ENCODE measurements at places on chromosomes 6 and 20. TPM values are rescaled to one million over a fixed set of nuclear protein-coding genes. Genes with fewer than 3 reads are reported as not detected.

Gene IL17A
- not detected for total RNA-seq

Gene TRIM10
- total RNA-seq = not detected

Gene GSTA2
- not detected for total RNA-seq

Gene IL20RA
- total RNA-seq = 0.10 TPM

Gene SLC17A3
- total RNA-seq = 0.23 TPM

DNA sequence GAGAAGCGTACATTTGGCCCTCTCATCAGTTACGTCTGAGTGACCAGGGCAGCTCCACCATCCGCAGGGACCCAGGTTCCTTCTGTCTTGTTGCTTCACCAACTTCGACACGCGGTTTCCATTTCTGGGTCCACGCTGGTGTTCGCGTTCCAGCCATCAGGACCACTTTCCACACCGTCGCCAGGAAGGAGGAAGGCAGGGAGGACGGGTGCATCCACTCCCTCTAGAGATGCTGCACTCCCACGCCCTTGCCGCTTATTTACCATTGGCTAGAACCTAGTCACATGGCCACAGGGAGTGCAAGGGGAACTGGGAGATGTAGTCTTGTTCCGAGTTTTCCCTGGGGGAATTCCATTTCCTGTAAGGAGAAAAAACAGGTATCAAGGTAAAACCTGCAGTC, 33.2 kb upstream of the SNX9 start:
- no peak for DNase-seq
- peak overlapping the region; percentile 9 for H3K27ac ChIP-seq
- H3K4me1 ChIP-seq = peaks cover 30% of the 10 kb centered on the region
- peaks cover 2% of the 10 kb centered on the region for H3K27me3 ChIP-seq
- no peaks in the 10 kb centered on the region for H3K36me3 ChIP-seq
- H3K4me3 ChIP-seq = no peak overlapping the region

DNA sequence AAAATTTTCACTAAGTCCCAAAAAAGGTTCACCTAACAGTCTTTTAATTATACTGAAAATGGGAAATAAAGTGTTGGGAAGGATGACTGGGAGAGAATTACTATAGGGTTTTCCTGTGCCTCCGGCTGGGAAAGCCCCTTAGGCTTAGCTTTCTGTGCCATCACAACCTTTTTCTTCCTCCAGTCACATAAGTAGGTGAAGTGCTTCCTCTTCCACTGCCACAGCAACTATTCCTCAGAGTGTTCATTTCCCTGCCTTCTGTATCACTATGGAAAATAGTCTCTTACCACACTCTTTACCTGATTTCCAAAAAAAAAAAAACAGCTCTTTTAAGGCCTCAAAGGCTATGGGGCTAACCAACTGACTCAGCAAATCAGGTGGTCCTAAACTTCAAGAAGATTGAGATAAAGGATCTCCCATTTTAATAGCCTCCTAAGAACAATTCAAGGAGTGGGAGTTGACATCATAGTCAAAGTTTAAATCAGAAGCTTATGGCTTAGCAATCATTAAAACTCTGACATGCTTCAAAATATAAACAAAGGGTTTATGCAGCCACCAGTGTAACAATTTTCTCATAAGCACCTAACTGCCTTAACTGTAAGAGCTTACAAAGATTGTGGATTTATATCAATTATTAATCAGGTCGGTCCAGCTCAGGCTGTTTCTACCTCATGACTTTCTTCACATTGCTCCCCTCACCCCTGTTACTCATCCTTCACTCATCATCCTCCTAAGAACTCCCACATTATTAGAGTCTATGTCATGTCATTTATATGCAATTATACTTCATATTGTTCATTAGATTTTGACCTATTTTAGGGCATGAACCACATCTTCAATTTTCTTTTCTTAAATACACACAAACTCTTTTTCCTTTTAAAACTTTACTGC, 95.3 kb downstream of the RNGTT start:
- DNase-seq = no peak
- no peaks in the 10 kb centered on the region for H3K36me3 ChIP-seq

DNA sequence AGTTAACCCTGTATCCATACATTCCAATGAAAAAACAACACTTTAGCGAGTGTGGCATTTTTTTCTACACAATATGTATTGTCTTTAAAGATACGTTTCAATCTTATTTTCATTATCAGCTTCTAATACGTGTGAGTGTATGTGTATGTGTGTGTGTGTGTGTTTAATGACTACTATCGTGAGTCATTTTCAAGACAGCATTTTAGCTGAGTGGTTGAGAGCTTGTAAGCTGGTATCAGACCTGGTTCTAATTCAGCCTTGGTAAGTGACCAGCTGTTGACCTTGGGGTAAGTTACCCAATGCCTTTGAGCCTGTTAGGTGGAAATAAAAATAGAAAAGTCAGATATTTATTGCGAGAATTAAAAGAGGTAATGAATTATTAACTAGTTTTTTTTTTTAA, 320.0 kb upstream of the NT5E start:
- H3K36me3 ChIP-seq = no peaks in the 10 kb centered on the region
- no peaks in the 10 kb centered on the region for H3K27me3 ChIP-seq
- H3K27ac ChIP-seq = no peak overlapping the region
- no peak for DNase-seq
- peaks cover 10% of the 10 kb centered on the region for H3K4me1 ChIP-seq

DNA sequence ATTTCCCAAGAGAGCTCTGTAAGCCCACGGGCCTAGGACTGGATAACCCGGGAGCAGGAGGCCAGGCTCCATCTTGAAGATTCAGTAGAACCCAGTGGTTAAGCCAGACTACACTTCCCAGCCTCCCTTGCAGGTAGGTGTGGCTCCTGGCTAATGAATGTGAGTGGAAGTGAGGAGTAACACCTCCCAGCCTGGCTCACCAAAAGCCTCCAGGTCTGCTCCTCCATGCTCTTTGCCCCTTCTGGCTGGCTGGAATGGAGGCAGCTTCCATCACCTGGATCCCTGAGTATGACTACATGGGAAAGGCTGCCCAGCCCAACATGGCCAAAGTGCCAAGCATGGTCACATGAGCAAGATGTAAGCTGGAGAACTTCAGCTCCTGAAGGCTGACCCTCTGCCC, 9.7 kb downstream of the LRRN4 start:
- DNase-seq = no peak
- H3K4me3 ChIP-seq = no peak overlapping the region
- peaks cover 11% of the 10 kb centered on the region for H3K4me1 ChIP-seq
- H3K27me3 ChIP-seq = peaks cover 8% of the 10 kb centered on the region
- peaks cover 13% of the 10 kb centered on the region for H3K36me3 ChIP-seq

DNA sequence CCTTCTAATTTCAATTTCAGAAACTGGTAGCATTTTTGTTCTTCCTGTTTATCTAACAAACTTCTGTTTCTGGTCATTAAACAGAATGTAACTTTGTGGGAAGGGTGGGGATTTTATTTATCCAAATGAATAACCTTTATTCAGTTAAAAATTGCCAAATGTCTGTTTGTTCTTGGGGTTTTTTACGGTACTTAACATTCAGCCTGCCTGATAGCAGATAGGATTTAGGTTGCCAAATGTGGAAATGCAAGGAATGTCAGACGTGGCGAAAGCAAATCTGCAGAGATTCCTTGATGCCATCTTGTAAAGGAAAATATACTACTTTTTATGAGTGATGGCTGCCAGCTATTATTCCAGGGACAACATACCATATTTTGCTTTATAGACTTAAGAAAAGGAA, 95.7 kb downstream of the LYRM2 start:
- H3K27ac ChIP-seq = no peak overlapping the region
- H3K4me1 ChIP-seq = peaks cover 21% of the 10 kb centered on the region
- no peaks in the 10 kb centered on the region for H3K36me3 ChIP-seq
- DNase-seq = no peak
- H3K4me3 ChIP-seq = no peak overlapping the region

Data from endothelial cell (in vitro differentiated cells).